Right forelimb (tissue), 1 donor: ENCODE measurements at places on chromosomes 12 and 14.
A peak's percentile ranks its signal among the peaks of the same experiment; 100 is the strongest.

DNA sequence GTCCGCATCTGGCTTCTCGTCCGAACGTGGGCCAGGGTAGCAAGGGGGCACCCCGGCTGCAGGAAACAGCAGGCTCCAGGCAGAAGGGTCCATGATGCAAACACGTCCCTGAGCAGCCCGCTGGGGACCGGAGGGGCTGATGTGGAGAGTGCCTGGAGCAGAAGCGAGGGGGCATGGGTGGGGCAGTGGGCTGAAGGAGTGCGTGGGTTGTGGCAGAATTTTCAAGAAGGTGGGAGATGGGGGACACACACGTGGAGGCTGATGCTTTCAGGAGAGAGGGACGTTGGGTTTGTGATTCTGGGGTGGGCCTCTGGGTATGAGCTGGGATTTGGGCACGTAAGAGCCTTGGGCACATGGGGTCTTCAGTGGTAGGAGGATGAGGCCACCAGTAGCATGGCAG is 45.6 kb upstream of the DLK1 start:
- DNase-seq: no peak

- DNase-seq: no peak
These were observed 1.4 kb downstream of the DUSP6 start for GRCh38 chr12:89350630-89351488.

- no peak for DNase-seq
These were observed 100.9 kb upstream of the C14orf180 start for GRCh38 chr14:104478656-104479055.

GRCh38 chr12:54628186-54628846 is 6.4 kb downstream of the LACRT start:
- DNase-seq: no peak

- no peak for DNase-seq
These were observed 102.8 kb upstream of the RASSF8 start for GRCh38 chr12:25855716-25856115.

GRCh38 chr12:113162102-113163029 is 12.8 kb downstream of the CFAP73 start:
- DNase-seq: no peak

GRCh38 chr12:75655315-75655806 is 144.0 kb upstream of the KRR1 start:
- no peak for DNase-seq

DNA sequence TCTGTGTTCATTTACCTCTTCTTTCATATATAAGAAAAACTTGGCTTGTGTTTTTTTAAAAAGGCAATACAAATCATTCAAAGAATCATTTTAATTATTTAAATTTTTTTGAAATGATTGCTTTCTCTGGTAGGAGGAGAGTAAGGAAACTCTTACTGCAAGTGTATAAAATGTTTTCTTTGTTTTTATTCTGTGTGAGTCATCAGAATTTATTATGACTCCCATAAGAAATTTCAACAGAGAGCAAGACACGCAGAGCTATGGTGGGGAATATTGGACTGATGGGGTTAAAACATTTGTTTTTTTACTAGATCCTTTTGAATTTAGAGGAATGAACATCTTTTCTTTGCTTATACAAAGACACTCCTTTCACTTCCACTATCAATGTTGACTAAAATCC is 119.1 kb upstream of the ATXN7L3B start:
- no peak for DNase-seq

- no peak for DNase-seq
These were observed 13.1 kb downstream of the GPR132 start for GRCh38 chr14:105052110-105052458.

DNA sequence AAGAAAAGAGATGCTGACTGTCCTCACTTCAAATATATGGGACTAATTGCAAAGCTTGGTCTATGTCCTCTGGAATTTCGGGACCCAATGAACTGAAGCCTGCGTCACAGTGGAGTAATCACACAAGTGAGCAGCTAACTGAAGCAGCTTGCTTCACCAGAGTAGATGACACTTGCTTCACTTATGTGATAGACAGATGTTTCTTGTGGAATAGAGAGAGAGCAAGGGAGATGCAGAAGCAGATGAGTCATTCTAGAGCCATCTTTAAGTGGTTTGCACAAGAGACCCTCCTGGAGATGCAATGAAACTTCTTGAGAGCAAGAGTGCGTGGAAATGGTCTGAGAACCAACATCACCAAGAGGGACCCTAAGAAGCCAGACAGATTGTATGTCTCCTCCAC is 1537.1 kb upstream of the FLRT2 start:
- no peak for DNase-seq

DNA sequence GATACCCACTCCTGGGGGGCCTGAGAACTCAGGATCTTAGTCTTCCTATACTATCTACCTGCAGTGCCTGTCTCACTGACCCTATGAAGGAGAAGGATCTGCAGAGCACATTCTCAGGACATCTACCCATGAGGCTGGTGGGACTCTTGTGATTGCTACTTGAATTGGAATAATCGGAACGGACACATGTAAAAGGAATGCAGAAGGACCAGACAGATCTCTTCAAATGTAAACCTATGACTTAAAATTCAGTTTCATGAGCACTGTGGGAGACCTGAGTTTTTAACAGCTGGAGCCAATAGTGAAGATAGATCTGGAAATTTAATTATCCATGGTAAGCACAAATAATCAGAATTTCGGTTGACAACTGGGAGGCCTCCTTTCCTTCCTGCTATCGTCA is 35.2 kb upstream of the CPSF6 start:
- no peak for DNase-seq

GRCh38 chr14:59294662-59294992 is 106.2 kb downstream of the DAAM1 start:
- no peak for DNase-seq

GRCh38 chr12:50187084-50187900 is 20.1 kb upstream of the CERS5 start:
- no peak for DNase-seq

- no peak for DNase-seq
These were observed 211.8 kb downstream of the PCNX1 start for GRCh38 chr14:71119075-71119474.

GRCh38 chr14:55794655-55795595 is 214.9 kb downstream of the KTN1 start:
- DNase-seq: no peak

DNA sequence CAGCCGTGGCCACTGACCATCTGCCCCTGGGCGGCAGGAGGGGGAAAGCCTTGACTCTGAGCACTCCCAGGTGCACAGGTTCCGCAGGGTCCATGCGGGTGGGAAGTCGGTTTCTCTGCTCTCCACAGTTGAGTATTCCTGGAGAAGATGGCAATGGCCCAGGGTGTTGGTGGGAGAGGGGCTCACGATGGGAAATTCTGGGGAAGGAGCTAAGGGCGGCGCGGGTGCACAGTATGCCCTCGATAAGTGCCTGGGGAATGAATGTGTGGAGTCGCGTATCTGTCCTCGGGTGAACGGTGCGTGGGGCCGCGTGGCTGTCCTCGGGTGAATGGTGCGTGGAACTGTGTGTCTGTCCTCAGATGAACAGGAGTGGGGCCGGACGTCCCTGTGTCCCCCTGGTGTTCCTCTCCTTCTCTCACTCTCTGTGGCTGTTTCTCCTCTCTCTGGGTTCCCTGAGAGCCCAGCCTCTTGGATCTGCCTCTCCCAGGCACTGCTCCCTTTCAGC is 38.0 kb downstream of the NOC4L start:
- DNase-seq: no peak

- DNase-seq: no peak
These were observed 26.0 kb downstream of the TBX3 start for GRCh38 chr12:114658002-114658441.

GRCh38 chr12:26092346-26093105 is 32.3 kb downstream of the BHLHE41 start:
- no peak for DNase-seq

DNA sequence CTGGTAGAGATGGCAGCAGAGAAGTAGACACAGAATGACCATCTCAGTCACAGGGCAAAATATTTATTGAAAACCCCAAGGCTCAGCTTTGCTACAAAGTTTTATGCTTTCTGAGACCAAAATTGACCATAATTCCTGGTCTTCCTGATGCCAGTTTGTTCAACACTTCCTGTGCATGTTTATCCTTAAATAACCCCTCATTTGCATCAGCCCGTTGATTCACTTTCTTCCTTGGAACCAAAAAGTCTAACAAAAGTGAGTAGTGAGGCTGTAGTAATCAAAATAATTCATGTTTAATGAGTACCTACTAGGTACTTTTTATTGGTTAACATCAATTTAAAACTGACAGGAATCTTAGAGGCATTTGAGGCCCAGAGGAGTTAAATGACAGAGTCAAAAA is 51.7 kb downstream of the TRHDE start:
- no peak for DNase-seq

GRCh38 chr12:12718853-12719252 is 1.7 kb downstream of the CDKN1B start:
- DNase-seq: no peak

DNA sequence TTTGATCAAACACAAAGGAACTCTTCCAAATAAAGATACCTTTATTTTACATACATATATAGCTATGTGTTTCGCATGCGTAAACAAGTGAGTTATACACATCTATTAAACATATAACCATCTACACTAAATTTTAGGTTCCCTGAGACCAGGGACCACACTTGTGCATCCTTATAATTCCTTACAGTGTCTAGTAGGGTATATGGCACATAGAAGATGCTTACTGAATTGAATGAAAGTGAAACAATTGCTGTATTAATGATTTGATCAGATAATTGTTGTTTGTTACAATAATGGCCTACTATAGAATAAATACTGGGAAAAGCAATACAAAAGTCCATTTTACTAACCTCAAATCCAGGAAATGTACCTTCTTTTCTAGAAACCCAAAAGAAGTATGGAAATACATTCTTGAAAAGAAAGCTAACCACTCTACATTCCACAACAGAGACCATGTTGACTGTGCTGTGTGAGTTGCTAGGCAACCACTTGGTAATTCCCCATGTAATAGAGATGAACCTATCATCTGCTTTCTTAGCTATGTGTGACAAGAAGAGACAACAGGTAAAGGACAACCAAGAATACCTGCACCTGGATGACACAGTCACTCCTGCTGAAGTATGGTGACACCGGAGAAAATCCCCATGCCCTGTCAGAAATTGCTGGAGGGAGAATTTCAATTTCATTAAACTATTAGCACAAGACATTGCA is 11.9 kb upstream of the CIPC start:
- DNase-seq: no peak

DNA sequence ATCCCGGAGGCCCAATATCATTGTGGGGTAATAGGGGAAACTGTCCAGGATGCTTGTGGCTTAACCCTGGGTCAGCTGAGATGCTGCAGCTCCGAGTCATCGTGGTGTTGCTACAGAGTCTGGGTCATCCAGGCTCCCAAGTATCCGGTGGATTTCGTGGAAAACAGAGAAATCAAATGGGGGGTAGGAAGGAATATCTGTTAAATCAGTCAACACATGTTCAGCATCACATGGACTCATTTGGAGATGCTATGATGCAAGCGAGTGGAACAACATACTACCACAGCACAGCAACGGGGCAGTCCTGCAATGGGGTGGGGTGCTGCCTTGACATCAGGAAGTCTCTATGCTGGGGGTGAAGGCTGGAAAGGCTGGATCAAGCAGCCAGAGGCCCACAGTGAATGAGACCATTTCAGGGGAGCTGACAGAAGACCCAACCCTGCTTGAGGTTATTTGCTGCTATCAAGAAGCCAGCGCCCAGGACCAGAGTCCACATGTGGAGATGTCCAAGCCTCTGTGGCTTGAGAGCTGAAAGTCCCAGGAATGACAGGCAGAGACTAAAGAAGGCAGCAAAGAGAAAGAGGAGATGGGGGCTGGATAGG is 22.9 kb downstream of the VDR start:
- no peak for DNase-seq

DNA sequence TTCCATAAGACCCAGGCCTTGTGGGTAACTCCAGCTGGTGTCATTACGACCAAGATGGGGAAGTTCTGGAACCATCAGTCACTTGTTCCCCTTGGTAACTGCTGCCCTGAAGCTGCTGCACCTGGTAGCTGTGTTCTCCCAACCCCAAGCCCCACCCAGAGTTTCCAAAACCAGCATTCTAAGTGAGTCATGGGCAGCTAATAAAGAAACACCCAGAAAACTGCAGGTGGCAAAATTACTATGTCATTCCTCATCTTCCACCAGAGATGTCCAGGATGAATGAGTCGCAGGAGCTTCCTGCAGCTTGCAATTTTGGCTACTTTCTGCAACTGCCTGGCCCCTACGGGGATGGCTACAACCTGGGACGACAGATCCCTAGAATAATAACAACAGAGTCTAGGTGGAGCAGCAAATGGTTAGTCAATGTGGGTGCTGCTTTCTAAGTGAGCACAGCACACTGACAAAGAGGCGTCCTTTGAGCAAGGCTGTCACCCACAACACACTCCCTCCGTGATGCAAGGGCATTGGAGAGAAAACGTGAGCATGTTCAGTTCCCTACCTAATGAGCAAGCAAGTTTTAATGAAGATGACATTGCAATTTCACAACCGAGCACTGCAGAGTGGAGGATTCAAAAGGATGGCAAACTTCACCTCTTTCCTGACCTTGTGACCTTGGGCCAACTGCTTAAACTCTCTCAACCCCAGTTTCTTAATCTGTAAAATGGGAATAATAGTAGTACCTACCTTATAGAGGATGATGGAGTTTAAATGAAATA is 301.4 kb upstream of the NOS1 start:
- DNase-seq: no peak

- no peak for DNase-seq
These were observed 10.0 kb upstream of the SERPINA10 start for GRCh38 chr14:94303111-94303510.

- peak; percentile 50 for DNase-seq
These were observed 56.4 kb upstream of the ATP2A2 start for GRCh38 chr12:110224379-110225304.

DNA sequence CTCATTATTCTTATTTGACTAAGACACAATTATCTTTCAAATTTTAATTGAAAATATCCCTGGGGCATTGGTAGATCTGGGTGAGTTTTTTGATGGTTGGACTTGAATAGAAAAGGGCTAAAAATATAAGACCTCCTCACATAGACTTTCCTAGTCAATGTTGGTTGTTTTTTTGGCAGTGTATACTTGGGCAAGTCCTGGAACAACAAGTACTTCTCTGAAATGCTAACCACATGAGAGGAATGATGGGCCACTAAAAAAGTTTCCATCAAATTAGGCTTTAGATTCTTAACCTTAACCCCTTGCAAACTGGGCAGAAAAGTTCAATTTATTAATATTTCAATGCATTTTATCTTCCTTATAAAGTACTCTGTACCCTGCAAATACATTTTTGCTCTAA is 97.6 kb downstream of the FGD4 start:
- DNase-seq: no peak

GRCh38 chr12:105748806-105749600 is 389.8 kb downstream of the NUAK1 start:
- DNase-seq: peak; percentile 71

DNA sequence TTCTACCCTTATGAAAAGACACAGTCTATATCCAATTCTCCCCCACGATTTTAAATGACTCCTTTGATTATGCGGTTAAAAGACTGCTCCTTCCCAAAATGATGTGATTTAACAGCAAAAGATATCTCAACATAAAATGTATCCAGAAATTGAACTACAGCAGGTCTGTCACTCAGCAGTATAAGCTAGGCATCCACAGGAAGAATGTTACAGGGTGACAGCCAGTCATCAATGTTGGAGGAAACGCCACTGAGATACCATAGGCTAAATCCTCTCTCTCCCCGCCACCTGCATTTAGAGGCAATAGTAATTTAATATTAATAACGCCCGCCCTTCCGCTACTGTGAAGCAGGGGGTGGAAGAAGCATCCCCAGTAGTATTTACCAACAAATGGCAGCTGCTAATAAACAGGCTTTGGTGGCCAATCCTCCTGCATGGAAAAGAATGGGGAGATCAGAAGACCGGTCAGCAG is 613 bp downstream of the RECQL start:
- no peak for DNase-seq
